Thymus (tissue), 14 donors: ENCODE measurements at places on chromosomes 16 and 17.
A peak's percentile ranks its signal among the peaks of the same experiment; 100 is the strongest.

GRCh38 chr17:4982305-4982704, 5.2 kb downstream of the CAMTA2 start:
- no peak for DNase-seq

DNA sequence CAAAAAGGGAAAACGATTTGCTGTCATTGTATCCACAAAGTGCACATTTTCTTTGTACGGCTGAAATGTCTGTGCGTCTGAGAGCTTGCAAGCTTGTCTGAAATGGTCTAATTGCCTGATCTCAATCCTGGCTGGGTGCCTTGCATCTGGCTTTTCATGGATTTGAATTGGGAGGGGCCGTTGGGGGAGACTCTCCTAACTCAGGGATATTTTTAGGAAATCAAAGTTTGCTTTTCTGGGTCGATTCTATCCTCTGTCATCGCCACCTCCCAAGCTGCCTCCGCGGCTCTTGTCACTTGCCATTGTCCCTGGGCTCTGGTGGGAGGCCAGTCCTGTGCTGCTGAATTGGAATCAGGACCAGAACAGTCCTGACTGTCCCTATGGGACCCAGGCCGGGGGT, 33.3 kb upstream of the MGAT5B start:
- DNase-seq, result no peak

- no peak for DNase-seq
Observed at GRCh38 chr16:980595-980854, 1.0 kb upstream of the SOX8 start.

DNA sequence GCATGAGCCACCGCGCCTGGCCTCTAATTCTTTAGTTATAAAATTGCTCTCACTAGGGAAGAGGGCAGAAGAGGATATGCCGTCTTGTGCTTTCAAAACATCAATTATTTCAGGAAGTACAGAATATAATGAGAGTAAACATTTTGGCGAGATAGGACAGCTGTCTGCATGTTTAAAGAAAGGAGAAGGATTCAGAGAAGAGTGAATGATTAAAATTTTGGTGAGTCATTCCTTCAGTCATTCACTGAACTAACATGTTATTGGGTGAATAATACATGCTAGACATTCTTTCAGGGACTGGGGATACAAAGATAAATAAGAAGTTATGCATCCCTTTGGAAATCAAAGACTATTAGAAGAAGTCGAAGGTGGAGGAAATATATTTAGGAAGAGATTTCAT, 590.3 kb upstream of the GOT2 start:
- no peak for DNase-seq

DNA sequence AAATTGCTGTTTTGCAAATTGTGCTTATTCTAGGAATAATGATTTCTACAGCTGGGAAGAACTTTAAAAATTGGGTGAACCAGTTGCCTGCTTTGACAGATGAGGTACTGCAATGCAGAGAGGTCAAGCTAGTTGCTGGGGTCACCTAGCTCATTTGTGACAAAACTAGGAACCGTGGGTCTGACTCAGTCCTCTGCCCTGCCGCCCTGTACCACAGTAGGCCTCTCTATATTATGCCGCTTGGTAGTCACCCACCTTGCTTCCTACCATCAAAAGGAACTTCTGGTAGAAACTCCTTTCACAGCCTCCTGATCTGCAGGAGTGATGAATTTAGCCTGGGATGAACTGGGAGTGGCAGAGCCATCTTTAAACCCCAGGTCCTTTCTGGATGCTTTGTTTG, 105.7 kb downstream of the PITPNC1 start:
- no peak for DNase-seq

GRCh38 chr16:11700264-11701029, 32.2 kb downstream of the SNN start:
- no peak for DNase-seq

GRCh38 chr16:85360323-85361277, 248.3 kb upstream of the CIBAR2 start:
- peak; percentile 79 for DNase-seq

DNA sequence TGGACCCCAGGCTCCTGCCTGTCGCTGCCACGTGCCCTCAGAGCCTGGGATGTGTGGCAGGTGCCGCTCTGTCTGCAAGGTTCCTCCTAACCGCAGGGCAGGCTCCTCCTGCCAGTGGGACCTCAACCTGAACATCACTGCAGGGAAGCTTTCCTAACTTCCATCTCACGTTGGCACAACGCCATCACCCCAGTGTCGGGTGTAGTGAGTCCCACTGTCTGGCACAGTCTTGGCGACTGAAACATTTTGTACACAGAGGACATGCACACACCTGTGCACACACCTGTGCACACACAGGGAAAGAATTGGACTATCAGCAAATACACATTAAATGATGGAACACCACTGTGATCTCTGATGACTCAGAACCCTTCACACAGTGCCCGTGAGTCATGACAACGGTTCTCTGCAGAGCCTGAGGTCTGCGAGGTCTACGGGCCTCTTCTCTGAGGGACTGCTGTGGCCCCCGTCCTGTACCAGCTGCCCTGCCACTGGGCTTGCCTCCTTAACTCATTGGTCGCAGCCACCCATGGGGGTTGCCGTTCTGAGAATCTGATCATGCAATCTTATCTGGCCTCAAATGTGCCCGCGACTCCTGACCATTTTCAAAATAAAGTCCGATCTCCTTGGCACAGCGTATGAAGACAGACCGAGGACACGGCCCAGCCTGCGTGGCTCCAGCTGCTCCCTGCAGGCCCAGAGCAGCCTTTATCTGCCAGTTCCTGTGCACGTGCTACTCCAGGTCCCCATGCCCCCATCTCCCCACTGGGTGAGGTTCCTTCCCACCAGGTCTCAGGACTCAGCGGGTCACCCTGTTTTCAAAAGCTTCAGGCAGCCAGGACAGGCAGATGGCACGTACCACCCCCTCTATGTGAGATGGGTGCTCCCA, 7.6 kb downstream of the CCDC57 start:
- no peak for DNase-seq

GRCh38 chr16:66605979-66606751, 1.7 kb downstream of the CMTM3 start:
- no peak for DNase-seq

GRCh38 chr17:81183807-81184206, 17.8 kb upstream of the AATK start:
- DNase-seq, result no peak

DNA sequence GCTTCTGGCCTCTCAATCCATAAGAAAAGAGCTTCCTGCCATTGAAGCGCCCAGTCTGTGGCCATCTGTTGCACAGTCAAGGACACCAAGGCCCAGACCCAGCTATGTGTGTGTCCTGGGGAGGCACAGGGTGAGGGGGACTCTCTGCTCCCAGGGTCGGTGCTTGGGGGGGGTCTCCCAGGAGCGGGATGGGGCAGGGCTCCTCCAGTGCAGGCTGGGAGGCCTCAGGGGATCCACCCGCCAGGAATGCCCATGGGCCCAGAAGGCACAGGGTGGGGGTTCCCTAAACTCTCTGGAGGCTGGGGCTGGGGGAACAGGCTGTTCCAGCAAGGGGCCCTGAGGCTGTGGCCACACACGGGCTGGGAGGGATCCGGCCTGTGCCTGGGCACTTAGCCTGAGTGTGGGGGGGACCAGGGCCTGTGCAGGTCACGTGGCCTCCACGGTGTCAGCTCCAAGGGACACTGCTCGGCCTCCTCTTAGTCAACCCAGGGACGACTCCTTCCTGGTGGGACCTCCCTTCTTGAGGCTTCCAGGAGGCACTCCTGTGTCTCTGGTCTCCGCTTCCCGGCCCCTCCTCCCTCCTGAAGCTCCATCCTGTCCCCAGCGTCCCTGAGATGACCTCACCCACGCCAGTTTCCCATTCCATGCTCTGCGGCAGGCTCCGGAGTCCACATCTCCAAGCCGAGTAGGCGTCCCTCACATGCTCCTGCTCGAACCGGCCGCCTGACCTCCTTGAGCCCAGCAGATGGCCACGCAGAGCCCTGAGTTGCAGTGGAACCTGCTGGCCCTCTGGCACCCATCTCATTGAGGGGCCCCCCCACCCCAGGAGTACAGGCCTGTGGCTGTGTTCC, 23.1 kb upstream of the BAHCC1 start:
- DNase-seq, result no peak

GRCh38 chr17:1820528-1821252, 9.0 kb downstream of the SMYD4 start:
- no peak for DNase-seq

DNA sequence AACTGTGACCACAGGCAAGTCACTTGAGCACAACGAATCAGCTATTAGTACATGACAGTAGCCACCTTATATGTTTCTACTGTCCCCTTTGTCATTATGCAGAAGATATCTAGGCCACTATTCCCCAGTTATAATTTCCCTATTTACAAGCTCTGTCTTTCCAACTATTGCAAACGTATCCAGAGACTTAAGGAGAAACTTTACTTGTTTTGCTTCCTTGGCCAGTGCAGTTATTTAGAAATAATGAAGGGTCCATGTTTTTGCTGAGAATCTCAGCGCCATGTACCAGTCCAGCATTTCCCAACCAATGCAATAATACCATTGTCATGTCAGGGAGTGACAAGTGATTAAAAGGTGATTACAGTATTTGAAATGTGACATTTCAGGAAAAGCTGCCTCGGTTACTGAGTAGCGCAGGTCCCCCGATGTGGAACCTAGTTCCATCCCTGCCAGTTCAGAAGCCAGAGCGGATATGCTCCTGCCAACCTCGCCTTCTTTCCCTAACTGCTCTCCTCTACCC, 743 bp downstream of the ZNF624 start:
- DNase-seq, result no peak

GRCh38 chr16:72332926-72333325, 161.0 kb upstream of the PMFBP1 start:
- DNase-seq, result no peak

- DNase-seq, result no peak
Observed at GRCh38 chr17:6462692-6463091, 18.4 kb downstream of the PIMREG start.

DNA sequence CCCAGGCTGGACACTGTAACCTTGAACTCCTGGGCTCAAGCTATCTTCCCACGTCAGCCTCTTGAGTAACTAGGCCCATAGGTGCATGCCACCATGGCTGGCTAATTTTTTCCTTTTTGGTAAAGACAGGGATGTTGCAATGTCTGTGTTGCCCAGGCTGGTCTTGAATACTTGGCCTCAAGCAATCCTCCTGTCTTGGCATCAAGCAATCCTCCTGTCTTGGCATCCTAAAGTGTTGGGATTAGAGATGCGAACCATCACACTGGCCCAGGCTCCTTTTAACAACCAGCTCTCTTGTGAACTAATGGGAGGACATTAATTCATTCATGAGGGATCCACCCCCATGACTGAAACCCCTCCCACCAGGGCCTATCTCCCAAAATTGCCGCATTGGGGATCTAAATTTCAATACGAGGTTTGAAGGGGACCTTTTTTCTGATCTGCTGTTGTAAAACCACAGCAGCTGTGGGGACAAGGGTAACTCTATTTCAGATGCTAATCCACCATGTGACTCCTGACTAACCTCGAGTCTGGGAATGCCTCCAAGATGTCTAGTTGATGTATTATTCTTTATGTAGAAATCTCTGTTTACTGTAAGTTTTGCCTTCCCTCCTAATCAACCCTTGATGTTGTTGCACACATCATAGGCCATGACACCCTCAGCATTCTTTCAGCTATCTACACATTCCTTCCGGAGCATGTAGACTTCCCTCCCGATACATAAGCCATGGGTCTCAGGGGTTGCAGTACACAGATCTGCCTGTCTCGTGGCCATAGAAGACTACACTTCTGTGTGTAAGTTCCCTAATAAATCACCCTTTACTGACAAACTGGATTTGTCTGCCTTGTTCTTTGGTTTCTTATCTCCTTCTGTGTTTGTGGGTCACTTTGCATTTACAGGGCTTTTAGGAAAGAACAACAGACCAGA, 37.6 kb downstream of the RNF112 start:
- DNase-seq, result no peak

DNA sequence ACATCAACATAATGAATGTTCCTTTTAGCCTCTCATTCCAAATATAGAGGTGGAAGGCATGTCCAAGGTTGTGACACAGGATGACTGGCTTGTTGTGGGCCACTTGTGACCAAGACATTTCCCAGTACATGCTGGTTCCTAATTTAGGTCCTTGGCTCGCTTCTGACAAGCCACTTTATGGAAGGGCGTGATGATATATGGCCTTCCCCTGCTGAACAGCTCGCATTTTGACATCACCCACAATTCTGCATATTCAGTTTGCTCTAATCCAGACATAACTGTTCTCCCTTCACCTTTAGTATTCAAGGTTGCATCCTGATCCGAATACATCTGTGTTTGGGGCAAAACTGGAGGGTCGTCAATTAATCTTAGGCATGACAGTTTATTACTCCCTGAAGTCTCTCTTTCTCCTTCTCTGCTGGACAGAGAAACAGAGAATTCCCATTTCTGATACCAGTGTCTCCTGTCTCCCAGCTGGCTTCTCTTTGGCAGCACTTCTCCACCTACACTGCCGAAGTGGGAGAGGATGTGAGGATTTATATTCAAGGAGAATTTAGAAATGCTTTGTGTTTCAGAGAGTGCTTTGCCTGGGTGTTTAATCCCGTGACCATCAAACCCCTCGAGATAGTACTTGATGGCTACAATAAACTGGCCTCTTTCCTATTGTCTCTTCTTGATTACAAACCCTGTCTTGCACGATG, 815.5 kb upstream of the RBFOX1 start:
- DNase-seq, result no peak

GRCh38 chr17:82281502-82282238, 8.2 kb upstream of the CSNK1D start:
- no peak for DNase-seq

- DNase-seq, result no peak
Observed at GRCh38 chr16:26930786-26931581, 135.7 kb upstream of the C16orf82 start.

DNA sequence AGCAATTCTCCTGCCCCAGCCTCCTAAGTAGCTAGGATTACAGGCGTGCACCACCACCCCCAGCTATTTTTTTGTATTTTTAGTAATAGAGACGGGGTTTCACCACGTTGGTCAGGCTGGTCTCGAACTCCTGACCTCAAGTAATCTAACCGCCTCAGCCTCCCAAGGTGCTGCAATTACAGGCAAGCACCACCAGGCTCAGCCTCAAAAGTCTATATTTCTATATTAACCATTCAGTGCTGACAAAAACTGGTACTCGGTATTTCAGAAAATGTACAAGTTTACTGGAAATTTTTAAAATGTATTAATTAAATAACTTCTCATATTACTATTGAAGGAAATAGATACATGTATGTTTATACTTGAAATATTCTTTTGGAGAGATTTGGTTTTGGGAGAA, 1.4 kb upstream of the HEXD start:
- no peak for DNase-seq

DNA sequence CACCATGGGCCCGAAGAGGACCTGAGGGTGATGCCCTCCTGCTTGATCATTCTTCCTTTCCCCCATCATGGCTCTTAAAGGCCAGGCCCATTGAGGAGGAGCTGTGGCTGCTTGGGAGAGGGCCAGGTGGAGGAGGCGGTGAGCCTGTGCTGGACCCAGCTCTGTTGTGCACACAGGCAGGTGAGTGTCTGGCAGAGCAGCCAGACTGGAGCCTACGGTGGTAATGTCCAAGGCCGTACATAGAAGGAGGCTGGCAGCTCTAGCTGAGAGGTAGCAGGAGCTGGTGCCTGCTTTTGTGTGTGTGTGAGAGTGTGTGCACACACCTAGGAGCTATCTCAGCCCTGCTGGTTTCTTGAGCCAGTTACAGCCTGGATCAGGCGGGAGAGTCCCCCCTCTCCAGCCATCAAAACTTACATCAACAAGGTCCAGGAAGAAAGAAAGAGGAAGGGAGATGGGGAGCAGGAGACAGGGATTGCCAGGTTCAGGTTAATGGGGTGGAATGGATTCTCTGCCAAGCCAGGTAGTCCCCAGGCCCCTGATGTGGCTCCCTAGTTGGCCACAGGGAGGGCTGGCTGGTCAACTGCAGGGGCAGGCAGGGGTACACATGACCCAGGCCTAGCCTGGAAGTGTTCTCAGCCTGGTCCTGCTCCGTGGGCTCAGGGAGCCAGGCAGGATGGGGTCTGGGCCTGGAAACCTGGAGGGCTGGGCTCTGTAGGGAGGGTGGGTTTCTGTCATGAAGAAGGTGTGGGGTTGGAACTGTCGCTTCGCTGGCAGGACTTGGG, 107.1 kb downstream of the RAP1GAP2 start:
- no peak for DNase-seq
